ENCODE measurements at places on chromosomes 4 and X. TPM values are rescaled to one million over a fixed set of nuclear protein-coding genes. Genes with fewer than 3 reads are reported as not detected.
A peak's percentile ranks its signal among the peaks of the same experiment; 100 is the strongest.

DNA sequence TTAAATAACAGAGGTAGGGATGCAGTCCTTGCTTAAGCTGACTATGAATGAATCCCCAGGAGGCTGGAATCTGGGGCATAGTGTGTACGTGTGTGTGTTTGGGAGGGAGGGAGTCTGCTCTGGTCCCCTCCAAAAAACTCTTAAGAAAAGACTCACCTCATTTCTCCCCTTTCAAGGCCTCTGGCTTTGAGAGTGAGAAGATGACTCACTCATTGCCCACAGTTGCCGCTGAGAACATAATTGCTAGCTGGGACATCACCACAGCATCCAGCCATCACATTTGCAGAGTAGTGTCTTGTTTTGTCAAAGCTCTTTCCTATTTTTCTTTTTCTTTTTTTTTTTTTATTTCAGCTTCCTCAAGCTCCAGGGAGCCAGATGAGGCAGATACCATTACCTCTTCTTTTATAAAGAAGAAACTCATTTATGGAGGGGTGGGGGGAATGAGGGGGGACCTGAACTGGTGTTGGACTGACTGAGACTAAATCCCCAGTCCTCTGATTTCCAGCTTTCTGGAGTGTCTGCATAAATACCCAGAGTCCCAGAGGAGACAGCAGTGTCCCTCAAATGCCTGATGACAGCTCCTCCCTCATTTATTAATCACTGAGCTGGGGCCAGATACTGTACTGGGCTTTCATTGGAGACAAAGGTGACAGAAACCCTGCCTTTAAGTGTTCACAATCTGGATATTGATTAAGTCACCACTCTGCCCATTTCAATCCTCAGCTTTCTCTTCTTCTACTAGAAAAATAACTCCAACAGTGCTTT lies 61.9 kb upstream of the LAS1L start:
- no peak for DNase-seq

- no peak for DNase-seq
Observed at GRCh38 chrX:137431693-137432488, 134.0 kb upstream of the ZIC3 start.

GRCh38 chr4:152972821-152973628 lies 36.9 kb downstream of the FHDC1 start:
- DNase-seq, result no peak

DNA sequence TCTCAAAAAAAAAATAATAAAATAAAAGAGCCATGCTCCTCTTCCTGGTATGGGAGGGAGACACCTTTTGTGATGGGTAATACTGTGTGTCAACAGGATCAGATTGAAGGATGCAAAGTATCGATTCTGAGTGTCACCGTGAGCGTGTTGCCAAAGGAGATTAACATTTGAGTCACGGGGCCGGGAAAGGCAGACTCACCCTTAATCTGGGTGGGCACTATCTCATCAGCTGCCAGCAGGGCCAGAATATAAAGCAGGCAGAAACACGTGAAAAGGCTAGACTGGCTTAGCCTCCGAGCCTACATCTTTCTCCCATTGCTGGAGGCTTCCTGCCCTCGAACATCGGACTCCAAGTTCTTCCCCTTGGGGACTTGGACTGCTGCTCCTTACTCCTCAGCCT lies 95.4 kb downstream of the SHOX start:
- DNase-seq, result no peak

DNA sequence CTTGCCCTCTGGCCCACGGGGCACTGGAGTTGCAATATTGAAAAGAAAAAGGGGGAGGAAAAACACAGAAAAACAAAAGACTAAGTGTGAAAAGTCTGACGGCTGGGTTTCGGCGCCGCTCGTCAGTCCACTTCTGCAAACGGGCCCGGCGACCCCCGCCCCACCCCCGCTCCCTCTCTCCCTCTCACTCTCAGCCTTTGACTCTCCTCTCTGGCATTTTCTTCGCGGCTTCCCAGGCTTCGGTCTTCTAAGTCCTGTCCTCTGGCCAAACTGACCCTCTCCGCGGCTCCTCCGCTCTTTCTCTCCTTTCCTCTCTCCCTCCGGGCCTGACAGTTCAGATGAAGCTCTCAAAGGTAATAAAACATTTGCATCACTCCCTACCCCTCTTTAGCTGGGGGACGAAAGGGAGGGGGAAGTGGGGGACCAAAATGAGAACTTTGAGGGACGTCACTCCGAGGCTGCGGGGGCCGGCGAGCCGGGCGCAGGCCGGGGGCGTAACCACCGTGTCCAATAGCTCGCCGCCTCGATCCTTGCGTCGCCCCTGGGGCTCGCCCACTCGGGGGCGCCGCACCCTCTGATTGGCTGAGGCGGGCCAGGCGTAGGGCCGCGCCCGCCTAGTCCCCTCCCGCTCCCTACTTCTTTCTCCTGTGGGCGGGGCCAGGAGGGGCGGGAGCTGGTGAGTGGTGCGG lies at the start of gene NKX6-1:
Gene NKX6-1 (minus strand): TSS at position 358 of the 689 bp plus-strand sequence. CDS start 1,064 bp downstream, outside the sequence.
- DNase-seq, result peak; percentile 71

GRCh38 chrX:28889591-28890090 lies 302.4 kb downstream of the IL1RAPL1 start:
- no peak for DNase-seq

DNA sequence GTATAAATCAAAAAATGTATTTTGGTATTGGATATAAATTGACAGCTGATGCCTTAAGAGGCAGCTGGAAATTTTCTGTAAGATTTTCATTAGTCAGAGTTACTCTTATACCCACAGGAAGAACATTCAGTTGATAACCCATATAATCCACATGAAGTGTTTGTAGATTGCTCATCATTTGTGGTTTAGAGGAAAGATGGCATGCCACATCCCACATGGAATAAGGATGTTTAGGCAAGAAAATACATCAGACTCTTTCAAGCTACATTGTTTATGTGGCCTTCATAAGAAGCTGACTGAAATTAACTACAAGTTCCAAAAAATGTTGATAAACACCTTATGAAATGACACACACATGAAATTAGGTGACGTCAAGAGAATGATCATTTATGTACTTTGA lies 56.6 kb downstream of the AREG start:
- no peak for DNase-seq

The TCP11X2 gene
- 0.19 TPM for polyA plus RNA-seq

The SCML1 gene
- polyA plus RNA-seq, result 14.0 TPM

The SPANXN3 gene
- polyA plus RNA-seq, result not detected

The MXRA5 gene
- polyA plus RNA-seq, result 8.1 TPM

The MID2 gene
- polyA plus RNA-seq, result 10.9 TPM

The MAGEE2 gene
- 0.90 TPM for polyA plus RNA-seq

All from renal pelvis (tissue), 12 donors.